Neural cell (in vitro differentiated cells): ENCODE measurements at places on chromosomes 5 and 9. TPM values are rescaled to one million over a fixed set of nuclear protein-coding genes. Genes with fewer than 3 reads are reported as not detected.

Gene WHRN
- 2.5 and 4.6 TPM in 2 replicates for polyA plus RNA-seq

Gene CER1
- not detected in 2 replicates for polyA plus RNA-seq

Gene GMCL2
- not detected in 2 replicates for polyA plus RNA-seq

Gene MAMDC4
- 13.1 and 23.6 TPM in 2 replicates for polyA plus RNA-seq

Gene SOX30
- polyA plus RNA-seq: not detected in 2 replicates
